ENCODE measurements at places on chromosomes 1 and 21.
A peak's percentile ranks its signal among the peaks of the same experiment; 100 is the strongest.

GRCh38 chr1:53145942-53146708 is 3.7 kb upstream of the SLC1A7 start:
- peak; percentile 43 for DNase-seq

GRCh38 chr1:53463961-53464899 is 5.0 kb downstream of the DMRTB1 start:
- DNase-seq, result no peak

DNA sequence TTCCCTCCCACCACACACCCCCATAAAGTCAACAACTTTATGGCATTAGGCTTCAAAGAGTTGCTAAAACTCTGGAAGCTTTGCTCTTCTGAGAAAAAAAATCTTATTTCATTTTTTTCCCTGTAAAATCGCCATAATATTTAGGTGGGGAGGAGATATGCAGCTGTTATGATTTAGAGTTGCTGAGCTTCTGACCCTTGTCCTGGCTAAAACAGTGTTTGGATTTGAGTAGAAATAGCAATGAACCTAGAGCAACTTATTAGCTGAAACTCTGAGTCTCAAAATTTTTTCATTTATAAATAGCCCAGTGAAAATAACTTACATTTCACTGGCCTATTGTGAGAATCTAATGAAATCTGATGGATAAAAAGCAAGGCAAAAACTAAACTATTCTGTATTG is 482.8 kb upstream of the NFIA start:
- no peak for DNase-seq

GRCh38 chr21:28834335-28835238 is 158.1 kb downstream of the LTN1 start:
- DNase-seq, result no peak

DNA sequence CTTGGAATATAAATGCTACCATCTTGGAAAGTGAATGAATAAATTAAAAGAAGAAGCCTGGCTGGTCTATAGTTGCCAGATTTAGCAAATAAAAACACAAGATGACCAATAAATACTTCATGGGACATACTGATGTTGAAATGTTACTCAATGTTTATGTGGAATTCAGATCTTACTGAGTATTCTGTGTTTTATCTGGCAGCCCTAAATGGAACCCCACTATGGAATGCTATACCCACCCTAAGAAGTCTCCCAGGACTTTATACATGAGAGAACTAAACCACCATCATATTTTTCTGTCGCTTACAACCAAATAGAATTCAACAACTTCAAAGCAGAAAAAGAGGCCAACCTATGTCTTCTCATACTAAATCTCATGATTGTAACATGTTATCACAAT is 177.6 kb upstream of the HMCN1 start:
- DNase-seq, result no peak

- DNase-seq, result no peak
Observed at GRCh38 chr1:16191309-16191708, 21.1 kb downstream of the ARHGEF19 start.

- no peak for DNase-seq
Observed at GRCh38 chr1:6757719-6758435, 27.4 kb upstream of the CAMTA1 start.

GRCh38 chr21:45704311-45705108 is 61.0 kb downstream of the PCBP3 start:
- no peak for DNase-seq

DNA sequence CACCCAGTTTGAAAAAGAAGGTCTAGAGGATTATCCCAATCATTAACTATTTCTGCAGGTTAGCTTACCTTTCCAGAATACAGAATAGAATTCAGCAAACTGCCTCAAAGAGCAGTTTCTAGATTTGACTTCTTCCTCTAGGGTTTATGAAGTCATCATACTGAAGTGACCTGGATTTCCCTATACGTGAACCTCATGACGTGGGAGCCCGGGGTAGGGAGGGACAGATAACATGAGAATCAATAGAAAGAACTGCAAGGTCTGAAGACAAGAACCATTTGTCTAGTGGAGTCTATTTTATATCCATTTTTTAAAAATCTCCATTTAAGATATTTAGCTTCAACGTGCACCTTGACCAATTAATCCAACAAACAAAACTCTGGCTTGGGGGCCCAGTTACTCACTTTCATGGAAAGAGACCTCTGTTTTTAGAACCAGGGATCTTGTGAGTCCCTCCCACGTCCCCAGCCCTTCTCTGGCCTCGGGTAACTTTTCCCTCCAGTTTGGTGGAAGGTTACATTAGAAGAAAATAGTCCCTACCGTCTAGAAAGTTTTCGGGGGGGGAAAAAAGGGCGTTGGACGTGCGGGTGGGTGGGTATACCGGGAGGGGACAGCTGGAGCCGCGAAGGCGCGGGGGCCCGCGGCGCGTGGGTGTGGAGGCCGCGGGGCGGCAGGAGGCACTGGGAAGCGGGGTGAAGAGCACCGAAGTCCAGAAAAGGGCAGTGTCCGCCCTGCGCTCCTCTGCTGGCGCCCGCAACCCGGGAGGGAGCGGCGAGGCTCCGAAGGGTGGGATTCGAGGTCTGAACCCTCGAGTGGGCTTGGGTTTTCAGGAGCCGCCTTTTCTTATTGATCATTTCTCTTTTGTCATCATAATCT is 13.8 kb upstream of the POGZ start:
- DNase-seq, result peak; percentile 16

GRCh38 chr1:41803656-41804055 is 115.1 kb downstream of the HIVEP3 start:
- peak; percentile 55 for DNase-seq

- no peak for DNase-seq
Observed at GRCh38 chr1:170376801-170377385, 155.1 kb upstream of the GORAB start.

DNA sequence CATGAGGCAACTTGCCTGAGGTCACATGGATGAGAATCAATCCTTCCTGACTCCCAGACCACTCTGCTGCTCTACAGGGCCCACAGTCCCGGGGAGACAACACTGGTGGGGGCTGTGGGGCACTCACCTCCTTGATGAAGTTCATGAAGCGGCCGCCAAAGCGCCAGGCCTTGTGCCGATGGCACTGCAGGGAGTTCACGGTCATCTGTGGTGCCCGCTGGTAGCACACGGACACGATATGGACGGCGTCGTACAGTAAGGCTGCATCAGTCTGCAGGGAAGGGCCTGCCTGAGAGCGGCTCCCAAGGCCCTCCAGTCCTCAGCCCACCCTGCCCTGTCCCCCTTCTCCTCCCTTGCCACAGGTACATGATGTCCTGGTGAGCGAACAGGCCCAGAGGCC is 175.3 kb downstream of the GRIK3 start:
- DNase-seq, result no peak

- DNase-seq, result no peak
Observed at GRCh38 chr1:119032986-119033385, 44.8 kb upstream of the TBX15 start.

- no peak for DNase-seq
Observed at GRCh38 chr1:35646043-35646442, 4.7 kb upstream of the PSMB2 start.

GRCh38 chr1:13725714-13726175 is 25.8 kb downstream of the PRDM2 start:
- peak; percentile 34 for DNase-seq

GRCh38 chr1:118744420-118744819 is 243.7 kb downstream of the TBX15 start:
- no peak for DNase-seq

- no peak for DNase-seq
Observed at GRCh38 chr1:198922638-198923430, 284.0 kb downstream of the PTPRC start.

GRCh38 chr1:156226116-156226538 is 13.3 kb downstream of the PMF1 start:
- DNase-seq, result no peak

GRCh38 chr1:82466416-82466815 is 665.7 kb downstream of the ADGRL2 start:
- DNase-seq, result no peak

DNA sequence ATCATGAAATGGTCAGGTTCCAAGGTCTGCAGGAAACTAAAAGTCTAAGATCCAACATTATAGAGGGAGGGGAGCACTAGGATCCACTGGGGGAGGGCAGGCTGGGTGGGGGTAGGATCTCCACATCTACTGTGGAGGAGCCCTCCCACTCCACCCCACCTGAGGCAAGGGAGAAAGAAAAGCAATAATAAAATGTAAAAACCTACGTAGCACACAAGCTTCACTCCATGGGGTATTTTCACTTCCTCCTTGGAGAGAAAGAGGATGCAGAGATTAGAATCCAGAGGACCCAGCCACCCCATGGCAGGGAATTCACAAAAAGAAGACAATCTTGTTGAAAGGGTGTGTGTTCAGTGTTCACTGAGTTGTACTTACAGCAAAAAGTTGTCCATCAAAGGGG is 14.4 kb downstream of the SPOCD1 start:
- DNase-seq, result no peak

DNA sequence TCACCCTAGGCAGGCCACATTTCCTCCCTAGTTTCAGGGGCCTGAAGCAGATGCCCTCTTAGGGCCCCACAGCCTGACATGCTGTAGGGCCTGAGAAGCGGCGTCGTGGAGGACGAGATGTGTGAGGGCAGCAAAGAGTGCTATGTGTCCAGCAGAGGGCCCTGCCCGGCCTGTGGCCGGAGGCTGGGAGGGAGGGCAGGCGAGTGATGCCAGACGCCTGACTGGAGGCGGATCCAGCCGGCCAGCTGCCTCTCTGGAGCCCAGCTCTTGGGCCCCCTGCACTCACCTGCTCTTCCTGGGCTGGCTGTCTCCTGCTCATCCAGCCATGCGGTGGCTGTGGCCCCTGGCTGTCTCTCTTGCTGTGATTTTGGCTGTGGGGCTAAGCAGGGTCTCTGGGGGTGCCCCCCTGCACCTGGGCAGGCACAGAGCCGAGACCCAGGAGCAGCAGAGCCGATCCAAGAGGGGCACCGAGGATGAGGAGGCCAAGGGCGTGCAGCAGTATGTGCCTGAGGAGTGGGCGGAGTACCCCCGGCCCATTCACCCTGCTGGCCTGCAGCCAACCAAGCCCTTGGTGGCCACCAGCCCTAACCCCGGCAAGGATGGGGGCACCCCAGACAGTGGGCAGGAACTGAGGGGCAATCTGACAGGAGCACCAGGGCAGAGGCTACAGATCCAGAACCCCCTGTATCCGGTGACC is at the start of gene GPR37L1:
Gene GPR37L1 (plus strand): TSS at position 279 of the 697 bp plus-strand sequence. CDS start 47 bp downstream, at position 326.
- no peak for DNase-seq

- no peak for DNase-seq
Observed at GRCh38 chr1:228463009-228463558, 24.1 kb upstream of the RNF187 start.

- DNase-seq, result no peak
Observed at GRCh38 chr1:244454412-244454811, 2.7 kb upstream of the ADSS2 start.

GRCh38 chr1:19258353-19258752 is 6.7 kb downstream of the MRTO4 start:
- no peak for DNase-seq

DNA sequence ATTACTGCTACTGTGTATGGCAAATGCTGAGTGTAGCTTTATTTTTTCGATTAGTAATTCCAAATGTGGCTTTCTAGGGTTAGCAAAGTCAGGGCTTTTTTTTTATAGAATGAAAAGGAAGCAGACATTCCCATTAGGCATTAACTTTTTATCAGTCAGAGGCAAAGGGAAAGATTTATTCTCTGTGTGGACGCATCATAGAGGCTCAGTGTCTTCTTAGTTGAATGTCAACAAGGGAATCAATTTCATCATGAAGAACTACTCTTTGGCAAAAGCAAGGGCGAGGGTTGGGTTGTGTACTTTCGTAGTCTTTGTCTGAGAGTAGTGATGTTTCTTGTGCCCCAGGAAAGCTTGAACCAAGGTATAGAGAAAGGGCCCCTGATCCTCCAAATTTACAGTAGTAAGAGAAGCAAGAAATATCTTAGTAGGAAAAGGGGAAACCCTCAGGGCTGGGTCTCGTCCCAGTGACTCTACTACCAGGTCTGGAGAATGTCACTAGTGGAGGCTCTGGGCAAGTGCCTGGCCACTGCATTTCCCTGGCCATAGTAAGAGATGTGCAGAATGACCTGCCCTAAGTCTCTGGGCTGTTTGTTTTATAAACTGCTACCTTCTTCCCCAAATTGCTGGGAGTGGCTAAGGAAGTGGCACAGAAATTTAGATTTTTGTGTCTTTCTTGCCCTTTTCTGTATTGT is 30.0 kb upstream of the MACF1 start:
- no peak for DNase-seq

DNA sequence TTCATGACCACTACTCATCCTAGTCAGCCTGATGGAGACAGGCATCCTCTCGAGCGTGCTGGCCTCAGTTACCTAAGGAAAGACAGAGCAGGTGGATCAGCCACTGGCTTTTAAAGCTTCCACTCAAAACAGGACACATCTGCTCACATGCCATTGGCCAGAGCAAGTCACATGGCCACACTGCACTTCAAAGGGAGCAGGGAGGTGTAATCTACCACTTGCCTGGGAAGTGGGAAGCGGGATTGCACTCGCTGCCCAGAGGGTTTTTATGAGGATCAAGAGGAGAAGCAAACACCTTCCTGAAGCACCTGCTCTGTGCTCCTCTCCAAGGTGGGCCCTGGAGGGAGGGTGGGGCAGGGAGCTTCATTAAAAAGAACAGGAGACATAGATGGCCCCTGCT is 108.0 kb downstream of the TAS1R2 start:
- DNase-seq, result no peak

DNA sequence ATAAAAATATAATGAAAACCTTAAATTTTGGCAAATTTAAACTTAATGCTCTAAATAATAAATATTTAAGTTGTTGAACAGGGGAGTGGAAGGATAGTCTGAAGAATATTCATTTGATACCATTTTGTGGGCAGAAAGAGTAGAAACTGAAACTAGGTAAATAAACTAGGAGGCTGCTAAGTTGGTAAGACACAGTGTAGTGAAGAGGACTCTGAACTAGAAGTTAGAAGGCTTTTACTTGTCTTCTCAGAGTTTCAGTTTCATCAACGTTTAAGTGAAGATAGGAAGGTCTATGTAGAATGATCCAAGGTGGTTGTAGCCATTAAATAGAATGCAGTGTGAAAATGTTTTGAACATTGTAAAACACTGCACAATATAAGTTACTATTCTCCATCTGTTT is 516.9 kb downstream of the AMY1C start:
- no peak for DNase-seq

GRCh38 chr1:230464671-230465070 is 38.5 kb upstream of the PGBD5 start:
- DNase-seq, result no peak

GRCh38 chr1:162755306-162755705 is 35.2 kb upstream of the HSD17B7 start:
- DNase-seq, result no peak

DNA sequence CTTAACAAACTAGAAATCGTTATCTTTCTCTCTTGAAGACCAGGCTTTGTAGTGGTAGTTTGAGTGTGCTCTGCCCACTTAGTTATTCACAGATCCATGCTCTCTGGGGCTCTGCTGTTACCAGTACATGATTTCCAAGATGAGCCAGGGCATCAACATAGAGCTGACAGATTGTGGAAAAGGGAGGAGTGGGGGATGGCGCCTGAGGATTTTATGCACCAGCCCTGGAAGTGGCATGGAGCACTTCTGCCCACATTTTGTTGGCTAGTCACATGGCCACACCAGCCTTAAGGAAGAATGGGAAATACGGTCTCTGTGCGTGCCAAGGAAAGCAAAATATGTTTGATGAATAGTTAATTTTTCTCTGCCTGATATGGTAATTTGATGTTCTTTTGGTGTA is 18.2 kb downstream of the TSNAX start:
- DNase-seq, result no peak

All from mammary epithelial cell (primary cell).